ENCODE measurements at places on chromosomes 7 and 10.

DNA sequence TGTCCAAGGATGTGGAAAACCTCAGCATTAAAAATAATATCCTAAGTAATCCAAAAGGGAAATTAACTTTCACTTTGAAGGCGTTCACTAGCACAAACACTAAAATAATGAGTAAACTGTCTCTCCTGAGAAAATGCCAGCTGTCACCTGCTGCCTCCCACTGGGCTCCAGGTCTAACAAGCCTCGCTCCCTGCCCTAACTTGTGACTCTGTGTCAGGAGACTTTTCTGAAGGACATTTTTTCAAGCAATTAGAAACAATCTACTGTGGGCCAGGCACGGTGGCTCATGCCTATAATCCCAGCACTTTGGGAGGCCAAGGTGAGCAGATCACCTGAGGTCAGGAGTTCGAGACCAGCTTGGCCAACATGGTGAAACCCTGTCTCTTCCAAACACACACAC, 72.8 kb upstream of the GLCCI1 start:
- peak; percentile 20 for DNase-seq

- DNase-seq: no peak
These were observed 11.9 kb downstream of the CDK6 start for GRCh38 chr7:92824450-92824849.

DNA sequence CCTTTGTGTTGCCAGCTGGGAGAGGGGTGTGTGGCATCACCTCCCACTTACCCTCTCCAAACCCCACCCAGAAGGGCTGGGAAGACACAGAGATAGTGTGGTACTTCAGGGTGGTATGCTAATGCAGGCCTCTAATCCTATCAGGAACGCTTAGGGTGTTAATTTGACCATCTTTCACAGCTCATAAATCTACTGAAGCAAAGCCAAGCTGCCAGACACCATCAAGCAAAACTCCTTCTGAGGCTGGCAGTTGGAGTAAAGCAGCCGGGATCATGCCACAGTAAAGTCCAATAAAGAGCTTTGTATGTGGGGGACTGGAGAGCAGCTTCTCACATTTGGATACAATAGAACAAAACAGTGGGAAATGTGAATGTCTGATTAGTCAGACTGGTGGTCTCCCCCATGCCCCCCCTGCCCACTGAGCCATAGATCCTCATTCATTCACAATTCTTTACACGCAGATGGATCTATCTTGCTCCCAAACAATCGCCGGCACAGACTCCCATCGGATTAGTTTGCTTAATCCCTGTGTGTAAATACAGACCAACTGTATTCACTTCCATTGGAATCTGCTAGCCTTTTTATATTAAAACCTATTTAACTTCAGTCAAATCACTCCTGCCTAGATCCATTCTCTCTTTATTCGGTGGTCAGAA, 29.6 kb downstream of the FGFBP3 start:
- no peak for DNase-seq

DNA sequence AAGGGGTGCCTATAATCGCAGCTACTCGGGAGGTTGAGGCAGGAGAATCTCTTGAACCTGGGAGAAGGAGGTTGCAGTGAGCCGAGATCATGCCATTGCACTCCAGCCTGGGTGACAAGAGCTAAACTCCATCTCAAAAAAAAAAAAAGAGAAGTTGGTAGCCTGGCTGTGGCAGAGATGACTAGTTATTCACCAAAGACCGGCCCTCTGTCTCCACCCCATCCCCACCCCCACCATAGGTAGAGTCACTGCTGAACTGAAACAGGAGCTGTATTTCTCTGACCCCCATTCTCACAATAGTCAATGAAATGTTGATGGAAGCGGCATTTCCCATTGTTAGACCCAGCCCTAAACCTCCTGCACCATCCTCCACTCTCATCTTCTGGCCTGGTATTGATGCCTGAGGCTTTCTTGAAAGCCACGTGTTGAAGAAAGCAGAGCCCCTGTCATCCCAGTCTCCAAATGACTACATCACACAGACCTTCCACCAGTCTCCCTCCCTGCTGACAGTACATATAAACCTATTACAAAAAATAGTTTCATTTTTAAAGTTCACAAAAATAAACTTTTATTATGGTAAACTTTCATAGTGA, 9.4 kb upstream of the PIK3CG start:
- no peak for DNase-seq

- no peak for DNase-seq
These were observed 287.8 kb upstream of the SHH start for GRCh38 chr7:156100086-156100485.

DNA sequence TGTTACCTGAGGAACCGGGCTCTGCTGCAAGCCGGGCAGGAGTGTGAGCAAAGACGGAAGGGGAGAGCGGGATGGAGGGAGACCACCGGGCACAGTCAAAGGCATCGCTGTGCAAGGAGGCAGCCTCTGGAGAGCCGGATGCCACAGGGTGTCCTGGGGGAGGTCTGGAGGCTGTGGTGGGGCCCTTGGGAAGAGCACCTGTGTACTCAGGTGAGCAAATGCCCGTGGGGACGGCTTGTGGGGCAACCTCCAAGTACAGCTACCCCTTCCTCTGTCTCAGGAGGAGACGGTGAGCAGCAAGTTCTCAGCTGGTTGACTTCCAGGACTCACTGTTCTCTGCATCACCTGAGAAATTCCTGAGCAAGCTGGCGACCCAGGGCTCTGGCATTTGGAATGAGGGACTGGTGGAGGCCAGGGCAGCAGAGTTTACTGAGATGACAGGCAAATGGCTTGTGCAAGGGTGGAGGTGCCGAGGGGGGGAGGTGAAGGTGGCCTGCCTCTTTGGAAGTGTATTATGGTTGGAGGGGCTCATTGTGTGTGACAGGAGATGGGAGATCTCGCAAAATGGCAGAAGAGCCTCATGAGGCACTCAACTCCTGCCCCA, 345.2 kb upstream of the SHH start:
- DNase-seq: no peak

- DNase-seq: peak; percentile 20
These were observed 20.9 kb downstream of the TEX36 start for GRCh38 chr10:125661941-125662515.

- DNase-seq: no peak
These were observed 74.9 kb downstream of the CTBP2 start for GRCh38 chr10:125085258-125086054.

GRCh38 chr10:61529208-61529607, 76.0 kb upstream of the TMEM26 start:
- no peak for DNase-seq

GRCh38 chr7:70092314-70093204, 494.3 kb downstream of the AUTS2 start:
- DNase-seq: peak; percentile 52

DNA sequence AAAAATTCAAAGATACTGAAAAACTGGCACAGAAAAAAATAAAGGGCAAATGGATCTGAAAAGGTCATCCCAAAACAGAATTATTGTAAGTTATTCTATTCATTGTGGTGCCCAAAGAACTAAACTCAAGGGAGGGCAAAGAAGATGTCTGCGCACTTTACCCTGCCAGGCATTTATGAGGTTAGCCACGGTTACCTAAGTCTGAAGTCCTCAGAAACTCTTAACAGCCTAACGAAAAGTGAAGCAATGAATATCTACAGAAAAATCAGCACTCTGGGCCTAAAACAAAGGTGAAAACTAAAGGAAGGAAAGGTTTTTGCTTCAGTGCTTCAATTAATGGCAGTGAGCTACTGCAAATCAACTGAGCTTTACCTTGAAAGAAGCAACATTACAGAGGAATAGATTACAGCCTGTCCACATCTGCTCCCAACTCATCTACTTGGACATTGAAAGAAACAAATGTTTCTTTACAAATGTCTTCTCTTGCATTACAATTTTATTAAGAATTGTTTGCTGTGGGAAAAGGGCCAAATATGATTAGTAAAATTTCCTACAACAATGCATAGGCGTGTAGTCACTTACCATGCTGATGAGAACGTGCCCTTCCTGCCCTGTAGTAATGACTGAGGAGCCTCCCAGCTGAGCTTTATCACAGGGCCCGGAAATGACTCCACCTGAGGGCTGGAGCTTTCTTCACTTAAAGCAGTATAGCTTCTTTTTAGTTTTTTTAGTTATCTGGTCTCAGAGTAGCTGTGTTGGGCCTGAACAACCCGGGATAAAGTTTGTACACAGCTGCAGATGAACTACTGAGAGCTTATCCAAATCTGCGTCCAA, at the start of gene TUBAL3:
Gene TUBAL3 (minus strand): TSS at position 621 of the 834 bp plus-strand sequence. CDS start 36 bp downstream, at position 585.
- DNase-seq: no peak

GRCh38 chr10:101354328-101355071, 535 bp downstream of the BTRC start:
- DNase-seq: no peak

DNA sequence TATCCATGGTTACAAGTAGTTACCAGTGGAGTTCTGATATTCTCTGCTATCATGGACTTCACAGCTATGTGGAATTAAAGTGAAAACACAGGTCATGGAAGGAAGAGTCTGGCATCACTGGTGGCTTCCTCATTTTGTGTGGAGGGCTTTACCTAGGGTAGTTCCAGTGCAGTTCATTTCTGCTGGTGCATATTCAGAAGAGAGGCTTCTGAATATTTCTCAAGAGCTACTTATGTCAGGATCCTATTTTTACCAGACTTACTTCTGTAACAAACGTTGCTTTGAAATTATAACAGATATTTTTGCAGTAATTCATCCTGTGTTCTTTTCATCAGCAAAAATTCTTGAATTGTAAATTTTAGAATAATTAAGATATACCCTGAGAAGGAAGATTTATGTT, 236.5 kb upstream of the NPSR1 start:
- DNase-seq: no peak

- no peak for DNase-seq
These were observed 493.3 kb upstream of the PODXL start for GRCh38 chr7:132049462-132050304.

GRCh38 chr10:125266966-125267365, 106.6 kb upstream of the CTBP2 start:
- DNase-seq: no peak

DNA sequence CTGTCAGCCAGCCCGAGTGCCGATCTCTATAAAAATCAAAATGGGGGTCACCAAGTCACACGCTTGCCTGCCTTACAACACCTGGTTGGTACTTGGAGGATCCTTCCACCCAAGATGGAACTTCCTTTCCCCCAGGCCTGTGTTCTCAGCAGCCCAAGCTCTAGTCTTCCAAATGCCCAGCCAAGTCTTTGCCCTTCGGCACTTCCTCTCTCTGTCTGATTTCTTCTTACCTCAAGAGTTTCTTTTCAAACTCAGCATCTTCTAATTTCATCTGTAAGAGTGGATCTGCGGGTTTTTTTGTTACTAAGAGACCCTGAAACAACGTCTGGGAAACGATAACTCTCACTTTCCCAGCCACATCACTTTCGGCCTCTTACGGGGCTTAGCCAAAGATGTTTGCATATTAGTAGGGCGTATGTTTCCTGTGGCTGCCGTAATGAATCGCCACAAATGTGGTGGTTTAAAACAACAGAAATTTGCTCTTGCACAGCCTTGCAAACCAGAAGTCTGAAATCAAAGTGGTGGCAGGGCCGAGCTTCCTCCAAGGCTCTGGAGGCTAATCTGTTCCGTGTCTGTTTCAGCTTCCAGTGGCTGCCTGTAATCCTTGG, 219.9 kb downstream of the TCF7L2 start:
- no peak for DNase-seq

- DNase-seq: no peak
These were observed 11.2 kb upstream of the GRID1 start for GRCh38 chr10:86377797-86378146.

GRCh38 chr10:25966844-25967243, 32.8 kb downstream of the MYO3A start:
- DNase-seq: no peak

- DNase-seq: no peak
These were observed 18.6 kb downstream of the MINDY3 start for GRCh38 chr10:15841696-15842095.

GRCh38 chr7:999941-1000935, 17.3 kb downstream of the CYP2W1 start:
- no peak for DNase-seq

- DNase-seq: no peak
These were observed 34.1 kb downstream of the NUDT1 start for GRCh38 chr7:2276107-2276506.

GRCh38 chr10:85446827-85447226, 919.8 kb downstream of the GRID1 start:
- DNase-seq: no peak

DNA sequence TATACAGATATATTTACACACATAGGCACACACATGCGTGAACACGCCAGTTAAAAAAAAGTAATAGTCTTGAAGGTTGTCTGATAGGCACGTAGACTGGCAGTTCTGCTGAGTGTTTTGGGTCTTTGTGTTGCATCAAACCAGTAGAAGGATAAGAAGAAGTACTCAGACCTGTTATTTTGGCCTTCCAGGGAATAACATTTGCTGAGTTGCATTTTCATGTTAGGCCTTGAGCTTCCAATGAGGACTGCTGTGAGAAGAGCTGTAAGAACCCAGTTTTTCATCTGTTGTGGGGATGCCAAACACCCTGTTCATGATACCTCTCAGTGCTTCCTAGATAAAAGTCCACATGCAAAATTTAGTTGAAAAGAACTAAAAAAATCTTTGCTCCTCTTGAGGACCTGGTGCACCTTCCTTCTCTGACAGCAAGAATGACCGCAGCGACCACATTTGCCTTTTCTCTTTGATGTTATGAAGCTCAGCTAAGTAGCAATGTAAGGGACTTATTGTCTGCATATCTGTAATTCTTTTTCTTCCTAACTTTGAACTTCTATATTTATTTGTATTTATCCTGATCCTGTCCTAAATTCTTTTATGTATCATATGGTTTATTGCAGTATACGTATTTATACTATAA, 27.2 kb downstream of the HIPK2 start:
- no peak for DNase-seq

- DNase-seq: no peak
These were observed 166.6 kb downstream of the TAX1BP1 start for GRCh38 chr7:27906385-27907091.

DNA sequence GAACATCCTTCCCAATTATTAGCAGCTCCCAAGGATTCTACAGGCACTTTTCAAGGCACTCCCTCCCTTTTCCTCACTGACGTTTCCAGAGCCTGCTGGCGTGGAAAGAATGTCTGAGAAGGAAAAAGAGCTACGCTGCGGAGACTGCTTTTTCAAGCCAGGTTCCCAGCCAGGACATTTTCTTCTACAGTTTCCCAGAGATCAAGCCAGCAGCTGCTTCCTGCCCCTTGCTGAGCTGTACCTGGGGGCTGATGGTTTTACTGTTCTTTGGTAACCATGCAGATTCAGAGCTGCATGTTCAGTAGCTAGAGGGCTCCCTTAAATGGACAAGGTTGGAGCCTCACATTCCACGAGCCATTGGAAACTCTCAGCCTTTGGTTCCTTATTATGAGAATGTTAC, 133.4 kb downstream of the EVX1 start:
- DNase-seq: no peak

- no peak for DNase-seq
These were observed 233.3 kb upstream of the MDFIC start for GRCh38 chr7:114688443-114689055.

- DNase-seq: no peak
These were observed 16.8 kb downstream of the GPAM start for GRCh38 chr10:112166800-112167199.

DNA sequence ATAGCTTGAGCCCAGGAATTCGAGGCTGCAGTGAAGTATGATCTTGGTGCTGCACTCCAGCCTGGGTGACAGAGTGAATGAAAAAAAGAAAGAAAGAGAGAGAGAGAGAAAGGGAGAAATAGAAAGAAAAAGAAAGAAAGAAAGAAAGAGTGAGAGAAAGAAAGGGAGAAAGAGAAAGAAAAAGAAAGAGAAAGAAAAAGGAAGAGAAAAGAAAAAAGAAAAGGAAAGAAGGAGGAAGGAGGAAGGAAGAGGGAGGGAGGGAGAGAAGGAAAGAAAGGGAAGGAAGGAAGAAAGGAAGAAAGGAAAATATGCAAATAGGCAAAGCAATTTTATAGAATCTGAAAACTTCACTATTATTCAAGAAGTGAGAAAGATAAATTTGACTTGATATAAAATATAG, 24.5 kb upstream of the JCAD start:
- no peak for DNase-seq

GRCh38 chr7:134058980-134059379, 68.2 kb upstream of the LRGUK start:
- DNase-seq: no peak
